ENCODE measurements at places on chromosomes 2 and 18.

DNA sequence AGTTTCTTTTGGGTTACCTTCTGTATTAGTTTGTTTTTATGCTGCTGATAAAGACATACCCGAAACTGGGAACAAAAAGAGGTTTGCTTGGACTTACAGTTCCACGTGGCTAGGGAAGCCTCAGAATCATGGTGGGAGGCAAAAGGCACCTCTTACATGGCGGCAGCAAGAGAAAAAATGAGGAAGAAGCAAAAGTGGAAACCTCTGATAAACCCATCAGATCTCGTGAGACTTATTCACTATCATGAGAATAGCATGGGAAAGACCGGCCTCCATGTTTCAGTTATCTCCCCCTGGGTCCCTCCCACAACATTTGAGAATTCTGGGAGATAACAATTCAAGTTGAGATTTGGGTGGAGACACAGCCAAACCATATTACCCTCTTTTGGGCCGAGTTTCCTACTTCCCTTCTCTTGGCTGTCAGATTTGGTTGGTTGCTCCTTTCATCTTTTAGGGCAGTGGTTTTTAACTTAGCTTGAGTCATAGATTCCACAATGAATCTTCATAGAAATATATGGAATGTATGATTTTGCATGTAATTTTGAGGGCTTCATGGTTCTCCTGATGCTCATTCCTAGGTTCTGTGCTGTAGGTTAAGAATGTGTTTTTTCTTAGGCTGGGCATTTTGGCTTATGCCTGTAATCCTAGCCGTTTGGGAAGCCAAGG, 44.2 kb downstream of the CEP192 start:
- DNase-seq, result no peak

DNA sequence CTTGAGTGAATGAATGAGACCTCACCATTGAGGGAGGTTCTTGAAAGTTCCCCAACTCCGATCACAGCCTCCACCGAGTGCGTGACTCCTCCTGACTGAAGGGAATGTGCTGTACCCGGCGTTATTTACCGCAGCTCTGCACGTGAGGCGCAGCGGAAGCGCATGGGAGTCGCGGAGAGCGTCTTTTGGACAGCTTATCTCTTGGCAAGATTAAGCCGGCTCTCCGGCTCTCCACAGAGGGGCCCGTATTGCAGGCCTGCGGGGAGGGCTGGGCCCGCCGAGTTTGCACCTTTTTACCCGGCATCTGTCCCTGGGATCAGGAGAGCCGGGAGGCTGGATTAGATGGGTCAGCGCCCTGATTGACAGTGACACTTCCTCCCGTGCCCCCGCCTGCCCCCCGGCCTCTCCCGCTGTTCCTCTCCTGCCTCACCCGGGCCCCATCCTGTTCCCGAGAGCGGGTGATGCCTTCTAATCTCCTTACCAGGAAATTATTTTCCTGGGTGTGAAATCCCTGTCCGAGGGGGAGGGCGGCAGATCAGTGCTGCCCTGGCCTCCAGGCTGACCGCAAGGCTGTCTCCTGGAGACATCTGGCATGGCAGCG, 176.3 kb downstream of the INHBB start:
- no peak for DNase-seq

DNA sequence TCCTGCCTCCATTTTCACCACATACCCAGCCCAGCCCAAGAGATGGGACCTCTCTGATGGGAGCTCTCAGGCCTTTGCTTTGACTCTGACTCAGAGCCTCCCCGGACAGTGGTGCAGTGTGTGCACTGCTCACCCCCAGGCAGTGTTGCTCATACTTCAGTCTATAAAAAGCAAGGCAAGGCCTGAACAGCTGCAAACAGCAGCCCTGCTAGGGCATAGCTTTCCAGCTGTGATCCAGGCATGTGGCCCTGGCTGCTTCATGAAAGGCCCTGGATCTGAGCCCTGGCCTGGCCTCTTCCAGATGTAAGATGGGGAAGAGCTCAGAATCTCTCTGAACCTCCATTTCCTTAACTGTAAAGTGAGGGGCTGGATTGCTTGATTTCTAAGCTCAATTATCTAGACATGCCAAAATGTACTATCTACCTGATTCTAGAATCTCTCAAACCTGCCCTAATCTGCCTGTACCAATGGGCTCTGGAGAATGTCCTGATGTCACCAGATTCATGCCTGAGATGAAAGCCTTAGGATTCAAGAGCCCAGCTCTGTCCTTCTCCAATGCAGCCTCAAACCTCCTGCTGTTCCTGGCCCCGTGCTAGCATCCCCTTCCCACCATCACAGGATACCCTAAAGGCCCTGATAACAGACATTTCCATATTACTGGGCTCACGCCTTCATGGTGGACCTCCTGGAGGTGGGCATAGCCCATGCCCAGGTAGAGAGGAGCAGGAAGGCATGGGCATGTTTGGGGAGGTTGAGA, 206.9 kb downstream of the ARL4C start:
- DNase-seq, result no peak

DNA sequence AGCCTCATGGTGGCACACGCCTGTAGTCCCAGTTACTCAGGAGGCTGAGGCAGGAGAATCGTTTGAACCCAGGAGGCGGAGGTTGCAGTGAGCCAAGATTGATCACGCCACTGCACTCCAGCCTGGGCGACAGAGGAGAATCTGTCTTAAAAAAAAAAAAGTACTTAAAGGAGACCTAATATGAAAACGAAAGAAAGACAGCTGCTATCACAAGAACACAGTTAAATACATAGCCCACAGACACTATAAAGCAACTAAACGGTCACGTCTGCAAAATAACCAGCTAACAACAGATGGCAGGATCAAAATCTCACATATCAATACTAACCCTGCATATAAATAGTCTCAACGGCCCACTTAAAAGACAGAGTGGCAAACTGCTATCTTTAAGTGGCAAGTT, 43.9 kb upstream of the TACR1 start:
- DNase-seq, result no peak

- DNase-seq, result no peak
Measured at GRCh38 chr18:43277164-43277600, at the start of gene SYT4. Gene SYT4 (minus strand): TSS chr18:43277490. CDS start chr18:43277281, 209 bp downstream.

GRCh38 chr2:168662651-168663208, 139.7 kb upstream of the NOSTRIN start:
- no peak for DNase-seq

GRCh38 chr2:29202819-29203495, 87.7 kb downstream of the CLIP4 start:
- no peak for DNase-seq

- DNase-seq, result no peak
Measured at GRCh38 chr2:182291296-182291695, 135.5 kb downstream of the PDE1A start.

GRCh38 chr2:151241224-151241623, 20.4 kb downstream of the RBM43 start:
- no peak for DNase-seq

GRCh38 chr2:11995456-11995855, 249.0 kb downstream of the LPIN1 start:
- DNase-seq, result no peak

- DNase-seq, result no peak
Measured at GRCh38 chr2:3142210-3142609, 235.4 kb downstream of the EIPR1 start.

GRCh38 chr18:3998698-3999333, 456.3 kb downstream of the DLGAP1 start:
- no peak for DNase-seq

GRCh38 chr18:32264401-32264800, 74.6 kb downstream of the MEP1B start:
- no peak for DNase-seq

GRCh38 chr2:29382486-29382885, 267.3 kb downstream of the CLIP4 start:
- no peak for DNase-seq

DNA sequence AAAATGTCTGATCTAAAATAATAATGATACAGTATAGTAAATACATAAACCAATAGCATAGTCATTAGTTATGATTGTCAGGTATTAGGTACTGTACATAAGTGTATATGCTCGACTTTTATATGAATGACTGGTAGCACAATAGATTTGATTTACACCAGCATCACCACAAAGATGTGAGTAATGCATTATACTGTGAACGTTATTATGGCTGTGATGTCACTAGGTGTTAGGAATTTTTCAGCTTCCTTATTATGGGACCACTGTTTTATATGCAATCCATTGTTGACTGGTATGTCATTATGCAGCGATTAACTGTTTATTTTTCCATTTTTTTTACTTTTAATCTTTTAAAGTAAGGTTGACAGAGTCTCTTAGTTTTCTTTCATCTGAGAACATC, 23.7 kb downstream of the ATP9B start:
- no peak for DNase-seq

GRCh38 chr2:119697290-119698020, 18.5 kb downstream of the TMEM177 start:
- no peak for DNase-seq

GRCh38 chr2:206986943-206987342, 47.6 kb downstream of the CPO start:
- no peak for DNase-seq

DNA sequence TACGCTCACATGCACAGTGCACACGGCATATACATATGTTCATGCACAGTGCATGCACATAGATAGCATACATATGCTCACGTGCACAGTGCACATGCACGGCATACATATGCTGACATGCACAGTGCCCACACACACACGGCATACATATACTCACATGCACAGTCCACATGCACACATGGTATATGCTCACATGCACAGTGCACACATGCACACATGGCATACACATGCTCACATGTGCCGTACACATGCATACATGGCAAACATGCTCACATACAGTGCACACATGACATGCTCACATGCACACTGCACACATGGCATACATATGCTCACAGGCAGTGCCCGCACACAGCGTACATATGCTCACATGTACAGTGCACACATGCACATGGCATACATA, 97.7 kb upstream of the CTDP1 start:
- no peak for DNase-seq

DNA sequence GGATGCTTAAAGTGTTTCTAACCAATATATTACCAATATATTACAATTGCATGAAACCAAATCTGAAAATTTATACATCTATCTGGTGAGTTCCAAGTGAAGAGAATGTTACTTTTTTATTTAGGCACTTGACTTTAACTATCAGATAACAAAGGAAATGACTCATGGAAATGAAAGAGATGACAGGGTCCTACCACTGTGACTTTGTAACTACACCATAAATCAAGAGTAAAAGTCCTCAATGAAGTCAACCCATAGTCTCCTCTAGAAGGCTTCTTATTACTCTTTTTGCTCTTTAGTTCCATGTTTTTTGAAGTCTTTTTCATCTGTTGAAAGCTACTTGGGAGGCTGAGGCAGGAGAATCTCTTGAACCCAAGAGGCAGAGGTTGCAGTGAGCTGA, 545.0 kb upstream of the PIK3C3 start:
- no peak for DNase-seq

- no peak for DNase-seq
Measured at GRCh38 chr2:53969285-53969967, 1.4 kb downstream of the PSME4 start.
